ENCODE measurements at places on chromosomes 4 and X.
A peak's percentile ranks its signal among the peaks of the same experiment; 100 is the strongest.

GRCh38 chr4:7034262-7035081, 8.7 kb upstream of the TADA2B start:
- no peak for DNase-seq

DNA sequence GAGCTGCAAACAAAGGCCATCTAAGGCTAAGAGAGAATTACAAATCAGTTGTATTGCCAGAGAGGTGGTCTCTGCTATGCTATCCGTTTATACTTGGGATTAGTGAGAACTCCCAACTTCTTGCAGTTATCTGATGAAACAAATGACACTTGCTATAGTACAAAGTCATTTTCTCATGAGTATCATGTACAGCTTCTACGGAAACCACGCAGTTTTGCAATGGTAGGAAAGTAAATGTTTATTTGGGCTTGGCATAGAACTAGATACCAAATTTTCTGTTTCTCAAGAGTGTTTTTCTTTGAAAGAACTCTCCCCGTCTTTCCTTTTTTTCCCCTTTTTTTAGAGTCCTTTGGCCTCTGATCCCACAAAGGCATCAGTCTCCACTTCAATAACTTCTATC, 128.2 kb upstream of the ENPEP start:
- DNase-seq = no peak

GRCh38 chrX:129754056-129755024, 15.6 kb downstream of the XPNPEP2 start:
- no peak for DNase-seq

DNA sequence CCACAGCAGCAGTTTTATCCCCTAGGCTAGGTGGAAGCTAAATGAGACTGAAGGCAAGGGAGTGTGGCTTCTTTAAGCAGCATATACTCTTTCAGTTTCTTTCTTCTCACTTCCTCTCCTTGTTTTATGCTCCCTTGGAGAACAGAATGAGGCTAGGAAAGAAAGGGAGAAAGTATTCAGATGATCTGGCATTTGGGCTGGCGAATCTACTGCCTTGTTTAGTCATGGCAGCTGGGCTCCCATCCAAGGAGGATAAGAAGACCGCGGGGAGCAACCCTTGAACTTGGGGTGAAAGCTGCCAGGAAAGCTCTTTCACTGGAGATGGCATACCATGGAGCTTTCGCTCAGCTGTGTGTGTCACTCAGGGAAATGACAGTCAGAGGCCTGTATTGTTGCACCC, 72.1 kb downstream of the ARHGEF38 start:
- no peak for DNase-seq

DNA sequence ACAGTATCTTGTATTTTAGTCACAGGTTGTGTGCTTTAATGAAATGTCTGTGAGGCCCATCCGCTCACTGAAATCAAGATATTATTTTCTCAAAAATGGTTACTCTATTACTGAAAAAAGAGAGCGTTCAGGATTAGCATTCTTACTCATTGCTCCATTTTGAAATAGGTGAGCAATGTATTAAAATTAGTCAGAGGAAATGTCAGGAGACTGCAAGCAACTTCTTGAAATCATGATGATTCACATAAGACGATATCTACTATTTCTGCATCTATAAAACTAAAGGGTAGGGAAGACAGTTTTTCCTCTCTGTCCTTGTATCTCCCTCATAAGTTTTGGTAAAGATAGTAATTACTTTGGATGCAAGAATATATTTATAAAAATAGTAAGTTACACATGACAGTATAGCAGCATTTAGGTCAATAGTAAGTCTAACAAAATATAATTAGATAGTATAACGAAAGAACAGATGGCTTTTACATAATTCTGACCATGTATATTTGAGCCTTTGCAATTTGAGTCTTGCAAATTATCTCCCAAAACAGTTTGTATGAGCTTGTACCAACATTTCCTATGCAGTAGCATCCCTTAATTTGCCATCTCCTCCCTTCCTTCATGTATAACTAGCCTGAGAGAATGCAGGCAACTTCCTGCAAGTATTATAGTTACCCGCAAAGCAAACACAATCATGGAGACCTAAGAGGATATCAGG, 937.8 kb downstream of the PCDH7 start:
- DNase-seq = no peak

GRCh38 chr4:37726666-37727065, 40.5 kb upstream of the RELL1 start:
- no peak for DNase-seq

GRCh38 chr4:29289118-29289517, 1431.1 kb upstream of the PCDH7 start:
- no peak for DNase-seq

- no peak for DNase-seq
Measured at GRCh38 chr4:15003891-15004738, 1.8 kb downstream of the CPEB2 start.

- no peak for DNase-seq
Measured at GRCh38 chr4:102321260-102321995, 23.9 kb downstream of the SLC39A8 start.

GRCh38 chr4:140149846-140150635, 3.9 kb downstream of the MAML3 start:
- peak; percentile 64 for DNase-seq

- no peak for DNase-seq
Measured at GRCh38 chr4:17884063-17884462, 73.3 kb downstream of the NCAPG start.

GRCh38 chr4:184280591-184281071, 63.0 kb upstream of the ENPP6 start:
- no peak for DNase-seq

DNA sequence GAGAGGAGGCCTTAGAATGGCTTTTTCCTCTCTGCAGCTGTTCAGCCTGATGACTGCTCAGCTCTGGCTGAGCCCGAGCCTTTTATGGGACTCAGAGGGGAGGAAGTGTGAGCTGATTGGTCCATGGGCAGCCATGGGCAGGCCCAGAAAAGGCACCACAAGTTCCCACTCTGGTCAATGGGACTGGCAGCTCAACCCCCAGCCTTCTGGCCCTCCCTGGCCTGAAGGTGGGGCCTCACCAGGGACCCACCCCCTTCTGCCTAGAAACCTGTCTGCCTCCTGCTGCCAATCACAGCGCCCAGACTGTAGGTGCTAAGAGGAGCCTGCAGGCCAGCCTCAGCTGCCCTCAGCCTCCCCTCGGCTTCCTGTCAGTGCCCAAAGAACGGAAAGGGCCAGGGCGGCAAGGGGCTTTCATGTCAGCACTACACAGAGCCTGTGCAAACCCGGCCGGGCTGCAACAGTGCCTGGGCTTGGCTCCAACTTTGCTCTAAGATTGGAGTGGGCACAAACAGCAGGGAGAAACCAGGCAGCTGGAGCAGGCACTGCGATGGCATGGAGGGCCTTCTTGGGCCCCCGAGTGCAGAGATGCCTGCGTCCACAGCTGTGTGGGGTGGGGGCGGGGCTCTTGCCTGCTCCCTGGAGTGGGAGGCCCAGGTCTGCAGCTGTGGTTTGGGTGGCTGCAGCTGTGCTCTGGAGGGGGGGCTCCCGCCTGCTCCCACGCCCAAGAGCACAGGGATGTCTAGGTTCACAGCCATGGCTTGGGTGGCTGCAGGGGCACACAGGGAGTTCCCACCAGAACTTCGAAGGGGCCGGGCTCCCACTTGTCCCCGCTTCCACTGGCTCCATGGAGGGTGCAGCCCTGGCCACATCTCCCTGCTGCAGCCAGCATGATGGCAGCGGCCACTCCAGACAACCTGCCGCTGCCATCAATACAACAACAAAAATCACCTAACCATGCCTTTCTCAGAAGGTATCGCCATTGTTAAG, 92.6 kb downstream of the NXF2 start:
- no peak for DNase-seq

DNA sequence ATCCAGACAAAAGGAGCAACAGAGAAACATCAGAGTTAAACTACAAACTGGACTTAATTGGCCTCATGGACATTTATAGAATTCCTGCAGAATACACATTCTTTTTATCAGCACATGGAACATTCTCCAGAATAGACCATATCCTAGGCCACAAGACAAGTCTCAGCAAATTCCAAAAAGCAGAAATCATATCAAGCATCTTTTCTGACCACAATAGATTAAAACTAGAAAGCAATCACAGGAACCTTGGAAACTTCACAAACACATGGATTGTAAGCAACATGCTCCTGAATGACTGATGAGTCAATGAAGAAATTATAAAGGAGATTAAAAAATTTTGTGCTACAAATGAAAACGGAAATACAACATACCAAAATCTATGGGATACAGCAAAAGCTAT, 526.7 kb downstream of the PCDH7 start:
- DNase-seq = no peak

GRCh38 chrX:72685810-72686456, 28.2 kb downstream of the PHKA1 start:
- DNase-seq = no peak

GRCh38 chr4:8439914-8440491, 520 bp downstream of the ACOX3 start:
- DNase-seq = no peak

DNA sequence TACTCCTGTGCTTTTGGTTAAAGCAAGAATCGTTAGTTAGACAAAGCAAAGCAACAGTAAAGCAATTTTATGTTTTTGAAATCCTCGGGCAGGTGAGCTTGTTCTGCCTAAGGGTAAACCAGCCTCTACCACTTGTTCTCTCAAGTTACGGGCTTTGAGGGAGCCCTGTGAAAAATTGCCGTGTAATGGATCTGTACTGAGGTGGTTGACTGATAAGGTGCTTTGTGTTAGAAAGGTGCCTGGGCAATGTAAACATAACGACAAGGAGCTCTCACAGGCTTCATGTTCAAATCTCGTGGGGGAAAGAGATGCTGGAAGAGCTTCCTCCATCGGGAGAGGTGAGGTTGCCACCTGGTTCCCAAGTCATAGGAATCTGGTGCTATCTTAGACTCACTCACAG, 111.8 kb downstream of the TRAPPC11 start:
- DNase-seq = no peak

GRCh38 chr4:186424745-186425144, 130.6 kb downstream of the MTNR1A start:
- DNase-seq = no peak

- no peak for DNase-seq
Measured at GRCh38 chrX:147875866-147876596, 35.7 kb upstream of the FMR1 start.

DNA sequence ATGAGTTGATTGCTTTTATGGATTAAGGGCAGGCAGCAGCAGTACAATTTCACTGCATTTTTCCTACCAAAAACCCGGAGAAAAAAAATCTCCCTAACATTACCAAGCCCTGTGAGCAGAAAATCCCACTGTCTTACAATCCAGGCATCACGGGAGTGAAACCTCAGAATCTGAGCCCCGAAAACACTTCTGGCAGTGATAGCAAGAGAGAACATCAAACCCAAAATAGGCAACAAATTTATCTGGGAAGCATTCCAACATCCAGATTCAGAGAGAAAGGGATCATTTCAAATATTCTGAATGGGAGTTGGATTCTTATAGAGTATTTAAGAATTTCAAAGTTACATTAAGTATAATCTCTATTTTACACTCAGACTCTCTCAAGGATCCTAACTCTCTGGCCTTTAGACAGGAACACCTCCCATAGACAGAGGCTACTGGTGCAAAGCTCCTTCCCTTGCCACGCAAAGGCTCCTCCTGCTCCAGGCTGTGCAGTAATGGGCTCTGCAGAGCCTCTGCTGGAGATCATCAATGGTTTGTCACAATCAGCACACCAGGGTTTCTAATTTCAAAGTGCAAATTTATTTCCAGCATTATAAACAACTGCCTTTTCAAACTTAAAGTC, 256.9 kb downstream of the PARM1 start:
- no peak for DNase-seq

- peak; percentile 88 for DNase-seq
Measured at GRCh38 chr4:48906206-48907173, at the start of gene OCIAD2. OCIAD2 (minus strand) TSS chr4:48906774; CDS start chr4:48904549, 2,225 bp downstream.

GRCh38 chr4:176927664-176928063, 134.9 kb upstream of the VEGFC start:
- DNase-seq = no peak

DNA sequence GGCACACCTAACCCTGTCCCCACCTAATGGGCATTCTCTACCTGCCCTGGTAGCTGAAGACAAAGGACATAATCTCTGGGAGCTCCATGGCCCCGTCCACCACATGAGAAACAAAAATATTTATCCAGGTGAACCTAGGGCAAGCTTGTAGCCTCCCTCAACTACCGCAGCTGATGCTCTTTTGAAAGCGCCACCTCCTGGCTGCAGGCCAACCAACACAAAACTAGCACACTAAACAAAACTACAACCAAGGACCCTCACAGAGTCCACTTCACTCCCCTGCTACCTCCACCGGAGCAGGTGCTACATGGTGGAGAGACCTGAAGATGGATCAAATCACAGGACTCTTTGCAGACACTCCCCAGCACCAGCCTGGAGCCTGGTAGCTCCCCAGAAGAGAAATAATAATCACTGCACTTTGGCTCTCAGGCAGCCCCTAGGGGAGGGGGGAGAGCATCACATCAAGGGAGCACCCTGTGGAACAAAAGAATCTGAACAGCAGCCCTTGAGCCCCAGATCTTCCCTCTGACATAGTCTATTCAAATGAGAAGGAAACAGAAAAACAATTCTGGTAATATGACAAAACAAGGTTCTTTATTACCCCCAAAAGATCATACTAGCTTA, 111.3 kb upstream of the ATP8A1 start:
- DNase-seq = peak; percentile 34

DNA sequence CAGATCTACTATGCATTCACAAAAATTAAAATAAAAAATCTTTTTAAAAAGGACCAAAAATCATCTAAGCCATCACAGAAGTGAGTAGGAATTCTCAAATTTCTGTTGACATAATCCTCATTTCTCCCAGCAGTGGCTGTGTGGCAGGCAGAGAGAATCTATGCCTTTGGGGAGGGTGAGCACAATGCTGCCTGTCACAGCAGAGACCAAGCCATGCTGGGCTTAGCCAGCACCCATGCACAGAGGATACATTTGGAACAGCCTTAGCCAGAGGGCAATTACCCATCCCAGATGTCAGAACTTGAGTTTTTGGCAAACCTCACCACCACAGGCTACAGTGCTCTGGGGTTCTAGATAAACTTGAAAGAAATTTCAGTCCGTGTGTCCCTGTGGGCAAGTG, 1274.8 kb upstream of the ADGRL3 start:
- no peak for DNase-seq

DNA sequence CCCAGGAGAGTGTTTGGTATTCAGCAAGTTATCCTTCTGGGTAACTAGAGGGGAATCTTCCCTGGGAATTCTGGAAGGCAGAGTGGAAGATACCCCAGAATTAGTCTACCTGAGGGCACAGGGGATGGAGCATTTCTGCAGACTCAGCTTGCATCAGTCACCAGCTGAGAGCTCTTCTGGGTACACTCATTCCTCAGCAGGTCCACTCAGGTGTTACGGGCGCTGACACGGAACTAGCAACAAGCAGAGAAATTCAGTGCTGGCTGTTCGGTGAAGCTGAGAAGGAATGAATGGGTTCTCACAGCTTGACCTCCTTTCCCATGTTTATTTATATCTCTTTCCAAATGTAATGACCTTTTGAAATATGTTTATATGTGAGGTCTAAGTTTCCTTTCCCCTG, 106.0 kb upstream of the PNPLA4 start:
- no peak for DNase-seq

- peak; percentile 28 for DNase-seq
Measured at GRCh38 chr4:11428231-11428898, at the start of gene HS3ST1. HS3ST1 (minus strand) TSS chr4:11428894; CDS start chr4:11400005, 28,889 bp downstream.
